ENCODE measurements at places on chromosomes 13 and 19.
A peak's percentile ranks its signal among the peaks of the same experiment; 100 is the strongest.

GRCh38 chr19:15161028-15161984, 39.5 kb downstream of the NOTCH3 start:
- no peak for DNase-seq

- no peak for DNase-seq
Observed at GRCh38 chr13:87622971-87623370, 48.2 kb upstream of the SLITRK5 start.

DNA sequence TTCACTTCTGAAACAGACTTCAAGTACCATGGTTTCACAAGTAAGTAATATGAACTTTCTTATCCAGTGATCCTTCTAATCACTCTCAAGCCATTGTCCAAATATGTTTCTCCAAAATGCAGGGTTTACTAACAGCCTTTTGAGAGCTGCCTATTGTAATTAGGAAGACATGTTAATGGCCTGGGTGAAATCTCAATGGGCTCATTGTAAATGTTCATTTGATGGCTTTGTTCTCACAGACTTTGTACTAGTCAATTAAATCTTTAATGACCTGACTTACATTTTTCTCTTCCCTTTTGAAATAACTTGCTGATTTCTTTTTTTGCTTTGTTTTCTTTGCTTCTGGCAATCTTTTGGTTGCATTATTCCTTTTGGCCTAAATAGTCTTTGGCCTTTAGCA, 444.8 kb downstream of the LIG4 start:
- DNase-seq: no peak

DNA sequence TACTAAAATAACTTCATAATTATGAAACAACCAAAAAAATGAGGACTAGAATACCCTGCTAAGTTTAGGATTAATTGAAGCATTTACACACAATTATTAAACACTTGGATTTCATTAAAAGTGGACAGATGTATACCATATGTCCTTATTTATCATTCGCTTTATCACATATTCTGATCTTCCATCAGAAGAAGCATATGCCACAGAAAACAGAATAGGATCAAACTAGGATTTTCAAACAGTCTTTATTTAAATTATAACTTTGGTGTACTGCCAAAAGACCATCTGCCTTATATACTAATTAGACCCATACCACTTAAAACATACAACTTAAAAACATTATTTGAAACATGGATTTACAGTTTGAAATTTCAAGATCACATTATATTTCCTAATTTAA, 727.1 kb upstream of the KLHL1 start:
- no peak for DNase-seq

DNA sequence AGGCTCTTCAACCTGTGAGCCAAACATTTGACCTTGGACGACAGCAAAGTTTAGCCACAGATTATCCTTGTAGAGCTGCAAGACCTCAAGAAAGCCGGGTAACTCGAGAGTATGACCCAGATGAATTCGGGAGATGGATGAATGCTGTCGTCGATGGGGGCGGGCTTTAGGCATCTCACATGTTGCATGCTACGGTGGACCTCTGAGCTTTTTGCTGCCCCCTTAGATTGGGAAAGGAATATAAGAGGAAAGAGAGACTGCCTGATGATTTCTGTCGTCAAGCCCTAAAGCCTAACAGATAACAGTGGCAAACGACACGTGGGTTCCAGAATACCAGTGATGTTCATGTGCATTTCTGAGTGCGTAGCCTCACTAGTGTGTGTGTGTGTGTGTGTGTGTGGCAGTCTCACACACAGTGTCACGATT, 730 bp upstream of the ABCC4 start:
- no peak for DNase-seq

GRCh38 chr13:107721125-107721869, 494.0 kb downstream of the LIG4 start:
- DNase-seq: no peak

- DNase-seq: no peak
Observed at GRCh38 chr19:14412996-14413692, 6.0 kb downstream of the DDX39A start.

DNA sequence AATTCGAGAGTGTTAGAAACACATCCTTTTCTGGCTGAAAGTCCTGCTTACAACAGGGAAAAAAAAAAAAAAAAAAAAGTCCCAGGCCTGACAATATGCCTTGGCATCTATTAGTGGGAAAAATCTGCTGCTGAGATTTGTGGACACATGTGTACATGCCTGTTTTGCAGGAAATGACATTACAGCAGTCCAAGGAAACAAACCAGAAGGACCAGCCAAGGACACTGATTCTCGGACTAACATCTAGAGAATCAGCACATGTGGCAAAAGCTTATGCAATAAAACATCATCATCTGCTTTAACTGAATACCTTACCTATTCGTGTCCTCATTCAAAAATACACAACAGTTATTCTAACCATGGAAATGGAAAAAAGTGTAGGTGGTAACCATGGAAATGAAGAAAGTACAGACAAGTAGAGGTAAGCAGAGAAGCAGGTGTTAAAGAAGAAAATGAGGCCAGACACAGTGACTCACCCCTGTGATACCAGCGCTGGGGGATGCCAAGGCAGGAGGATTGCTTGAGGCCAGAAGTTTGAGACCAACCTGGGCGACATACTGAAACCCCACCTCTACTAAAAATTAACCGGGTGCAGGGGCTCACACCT, 9.4 kb upstream of the DPY19L3 start:
- DNase-seq: no peak

- no peak for DNase-seq
Observed at GRCh38 chr13:43374621-43375020, 351.2 kb downstream of the DNAJC15 start.

DNA sequence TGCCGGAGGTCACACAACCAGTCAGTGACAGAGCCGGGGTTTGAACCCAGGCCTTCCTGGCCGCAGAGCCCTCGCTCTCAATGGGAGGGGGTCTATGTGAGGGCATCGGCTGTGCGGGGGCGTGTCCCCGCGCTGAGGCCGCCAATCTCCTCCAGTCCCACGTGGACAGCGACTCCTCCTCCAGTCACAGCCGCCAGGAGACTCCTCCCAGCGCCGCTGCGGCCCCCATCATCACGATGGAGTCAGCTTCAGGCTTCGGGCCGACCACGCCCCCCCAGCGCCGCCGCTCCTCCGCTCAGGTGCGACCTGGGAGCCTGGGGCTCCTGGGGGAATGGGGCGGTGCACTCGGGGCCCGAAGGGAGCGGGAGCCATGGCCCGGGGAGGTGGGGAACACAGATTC, 6.0 kb downstream of the SPRED3 start:
- no peak for DNase-seq

DNA sequence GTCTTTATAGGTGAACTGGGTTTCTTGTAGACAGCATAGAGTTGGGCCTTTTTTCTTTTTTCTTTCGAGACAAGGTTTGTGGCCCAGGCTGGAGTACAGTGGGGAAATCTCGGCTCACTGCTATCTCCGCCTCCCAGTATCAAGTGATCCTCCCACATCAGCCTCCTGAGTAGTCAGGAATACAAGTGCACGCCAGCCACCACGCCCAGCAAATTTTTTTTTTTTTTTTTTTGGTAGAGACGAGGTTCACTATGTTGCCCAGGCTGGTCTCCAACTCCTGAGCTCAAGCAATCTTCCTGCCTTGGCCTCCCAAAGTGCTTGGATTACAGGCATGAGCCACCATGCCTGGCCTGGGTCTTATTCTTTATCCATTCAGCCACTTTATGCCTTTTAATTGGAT, 5.1 kb upstream of the CALM3 start:
- DNase-seq: no peak

GRCh38 chr13:67087527-67087926, 142.6 kb downstream of the PCDH9 start:
- no peak for DNase-seq

- no peak for DNase-seq
Observed at GRCh38 chr13:80117515-80117914, 223.4 kb downstream of the SPRY2 start.

DNA sequence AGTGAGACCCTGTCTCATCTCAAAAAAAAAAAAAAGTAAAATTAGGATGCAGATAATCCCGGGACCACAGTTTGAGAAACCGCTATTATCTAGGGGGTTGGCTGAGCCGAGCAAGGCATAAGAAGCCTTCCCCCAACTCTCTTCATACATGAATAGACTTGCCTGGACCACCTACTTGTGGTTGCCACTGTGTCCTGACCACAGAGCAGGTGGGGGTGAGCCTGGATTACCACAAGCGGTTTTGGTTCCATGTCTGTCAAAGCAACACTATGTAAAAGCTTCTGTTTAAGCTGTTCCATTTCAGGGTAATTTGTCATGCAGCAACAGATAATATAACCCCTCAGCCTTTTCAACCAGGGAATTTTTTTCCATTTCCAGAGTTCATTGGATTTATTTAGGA, 3.3 kb upstream of the NAPA start:
- DNase-seq: no peak

- no peak for DNase-seq
Observed at GRCh38 chr19:48806818-48807589, 3.8 kb downstream of the BCAT2 start.

DNA sequence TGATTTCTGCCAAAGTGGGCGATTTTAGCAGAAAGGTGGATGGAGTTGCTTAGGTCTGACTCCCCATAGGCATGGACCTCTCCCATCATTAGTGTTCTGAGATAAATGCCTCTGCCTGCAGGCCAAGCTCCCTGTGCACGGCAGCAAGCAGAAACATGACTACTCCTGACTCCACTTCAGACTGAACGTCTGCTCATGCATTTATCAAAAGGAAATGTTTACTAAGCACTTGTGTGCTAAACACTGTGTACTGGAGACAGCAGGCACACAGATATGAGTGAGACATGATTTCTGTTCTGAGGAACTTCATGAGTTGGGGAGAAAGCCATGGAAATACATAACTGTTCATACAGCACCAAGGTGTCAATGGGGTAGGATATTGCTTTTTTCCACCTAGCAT, 149.6 kb downstream of the MIPEP start:
- no peak for DNase-seq

DNA sequence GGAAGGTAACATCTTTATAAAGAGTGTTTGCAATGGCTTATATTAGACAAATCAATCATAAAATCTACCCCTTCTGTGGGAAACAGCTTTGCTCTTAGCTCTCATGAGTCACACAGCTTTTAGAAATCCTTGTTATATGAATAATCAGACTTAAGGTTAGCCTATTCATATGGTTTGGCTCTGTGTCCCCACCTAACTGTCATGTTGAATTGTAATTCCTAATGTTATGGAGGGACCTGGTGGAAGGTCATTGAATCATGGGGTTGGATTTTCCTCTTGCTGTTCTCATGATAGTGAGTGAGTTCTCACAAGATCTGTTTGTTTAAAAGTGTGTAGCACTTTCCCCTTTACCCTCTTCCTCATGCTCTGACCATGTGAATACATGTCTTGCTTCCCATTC, 704.2 kb upstream of the KLHL1 start:
- no peak for DNase-seq

DNA sequence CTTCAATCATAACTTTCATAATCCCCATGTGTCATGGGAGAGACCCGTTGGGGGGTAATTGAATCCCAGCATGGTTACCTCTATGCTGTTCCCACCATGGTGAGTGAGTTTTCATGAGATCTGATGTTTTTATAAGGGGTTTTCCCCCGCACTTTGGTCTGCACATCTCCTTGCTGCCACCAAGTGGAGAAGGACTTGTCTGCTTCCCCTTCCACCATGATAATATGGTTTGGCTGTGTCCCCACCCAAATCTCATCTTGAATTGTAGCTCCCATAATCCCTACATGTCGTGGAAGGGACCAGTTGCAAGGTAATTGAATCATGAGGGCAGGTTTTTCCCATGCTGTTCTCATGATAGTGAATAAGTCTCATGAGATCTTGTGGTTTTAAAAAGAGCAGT, 524.9 kb downstream of the SLITRK5 start:
- no peak for DNase-seq

GRCh38 chr19:38695832-38696728, 48.2 kb downstream of the CAPN12 start:
- no peak for DNase-seq

DNA sequence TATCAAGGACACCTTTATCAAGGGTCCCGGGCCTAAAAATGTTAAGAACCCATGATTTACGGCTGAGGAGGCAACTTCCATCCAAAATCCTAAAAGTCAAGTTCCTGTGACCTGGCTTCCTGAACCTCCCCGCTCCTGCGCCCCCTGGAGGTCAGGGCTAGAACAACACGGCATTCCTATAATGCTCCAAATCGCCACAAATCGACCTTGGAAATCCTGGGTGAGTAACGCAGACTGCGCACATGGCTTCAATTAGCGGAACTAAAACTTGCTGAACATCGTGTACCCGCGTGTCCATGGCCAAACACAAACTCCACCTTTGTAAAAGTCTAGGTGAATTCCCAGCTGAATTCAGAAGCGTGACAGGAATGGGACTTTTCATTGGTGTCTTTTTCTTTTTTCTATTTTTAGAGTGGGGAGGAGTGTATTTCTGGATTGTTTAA, 4.3 kb upstream of the C5AR1 start:
- DNase-seq: peak; percentile 58

GRCh38 chr19:29378126-29378525, 147.7 kb upstream of the VSTM2B start:
- DNase-seq: no peak

DNA sequence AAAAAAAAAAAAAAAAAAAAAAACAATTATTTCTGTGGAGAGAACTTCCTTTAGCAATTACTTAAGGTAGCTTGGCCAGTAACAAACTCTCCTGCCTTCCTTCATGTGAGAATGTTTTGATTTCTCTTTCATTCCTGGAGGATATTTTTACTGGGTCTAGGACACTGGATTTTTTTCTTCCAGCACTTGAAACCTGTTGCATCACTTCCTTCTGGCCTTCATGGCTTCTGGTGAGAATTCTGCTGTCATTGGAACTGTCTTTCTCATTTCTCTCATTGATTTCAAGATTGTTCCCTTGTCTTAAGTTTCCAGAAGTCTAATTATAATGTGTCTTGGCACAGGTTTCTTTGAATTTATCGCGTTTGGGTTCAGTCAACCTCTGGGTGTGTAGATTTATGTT, 19.3 kb upstream of the RAB20 start:
- DNase-seq: no peak

DNA sequence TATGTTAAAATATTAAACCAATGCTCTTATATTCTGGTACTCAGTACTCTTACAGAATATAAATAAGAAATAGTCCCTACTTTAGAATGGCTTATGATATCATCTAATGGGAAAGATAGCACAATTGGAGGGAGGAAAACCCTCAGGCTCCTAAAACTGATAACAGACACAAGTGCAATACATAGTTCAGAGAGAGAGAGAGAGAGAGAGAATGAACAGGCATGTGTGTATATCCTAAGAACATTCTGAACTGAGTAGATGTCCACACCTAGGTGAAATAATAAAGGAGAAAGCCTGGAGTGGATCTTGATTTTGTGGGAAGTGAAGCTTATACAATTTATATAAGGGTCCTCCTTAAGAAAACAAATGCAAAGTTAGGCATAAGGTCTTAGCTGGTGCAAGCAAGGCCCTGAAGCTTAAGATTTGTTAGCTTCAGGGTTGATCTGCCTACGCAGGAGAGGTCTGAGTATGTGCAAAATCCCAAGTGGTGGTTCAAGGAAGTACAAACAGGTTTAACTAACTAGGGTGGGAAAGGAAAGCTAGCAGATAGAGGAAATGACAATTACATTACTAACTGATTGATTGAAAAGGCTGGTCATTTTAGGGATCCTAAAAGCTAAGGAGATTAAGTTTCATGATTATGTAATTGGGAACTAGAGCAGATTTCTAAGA, 53.3 kb downstream of the SOX21 start:
- no peak for DNase-seq

GRCh38 chr13:75226733-75227435, 255.1 kb downstream of the TBC1D4 start:
- no peak for DNase-seq

All from NT2/D1 (cell line).